Karpas-422 (cell line): ENCODE measurements at places on chromosomes 3 and 15.
A peak's percentile ranks its signal among the peaks of the same experiment; 100 is the strongest.

- no peak for DNase-seq
Measured at GRCh38 chr15:45604326-45604725, 17.1 kb downstream of the BLOC1S6 start.

- DNase-seq: no peak
Measured at GRCh38 chr3:25692341-25692740, 27.6 kb upstream of the TOP2B start.

GRCh38 chr3:187165144-187165543 is 25.8 kb upstream of the RPL39L start:
- peak; percentile 94 for DNase-seq

DNA sequence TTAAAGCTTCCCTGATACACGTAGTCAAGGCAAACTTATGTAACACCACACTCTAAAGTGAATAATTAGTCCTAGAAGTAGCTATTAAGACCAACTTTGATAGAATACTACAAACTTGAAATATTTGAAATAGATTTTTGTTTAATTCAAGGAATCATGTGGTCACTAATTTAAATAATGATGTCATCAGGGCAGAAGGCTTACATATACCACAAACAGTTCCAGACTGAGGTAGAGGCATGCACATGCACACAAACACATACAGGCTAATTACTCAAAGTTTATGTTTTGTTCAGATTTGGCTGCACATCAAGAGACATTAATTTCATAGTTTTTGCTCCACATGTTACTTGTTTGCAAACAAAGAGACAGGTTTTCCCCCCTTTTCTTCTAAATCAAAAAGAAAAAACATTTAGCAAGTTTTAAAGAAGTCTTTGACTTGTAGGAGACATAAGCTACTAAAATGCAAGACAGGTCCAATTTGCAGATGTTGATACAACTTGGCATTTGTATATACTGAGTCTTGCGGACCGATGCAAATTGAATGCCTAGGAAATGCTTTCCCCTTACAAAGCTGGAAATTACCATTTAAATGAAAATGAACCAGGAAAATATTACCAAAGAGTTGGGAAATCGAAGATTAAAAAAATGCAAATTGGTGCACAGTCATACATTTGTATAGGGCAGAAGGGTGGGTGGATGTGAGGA is 594.8 kb downstream of the MAGI1 start:
- no peak for DNase-seq

GRCh38 chr3:140467104-140467577 is 210.7 kb upstream of the TRIM42 start:
- no peak for DNase-seq

DNA sequence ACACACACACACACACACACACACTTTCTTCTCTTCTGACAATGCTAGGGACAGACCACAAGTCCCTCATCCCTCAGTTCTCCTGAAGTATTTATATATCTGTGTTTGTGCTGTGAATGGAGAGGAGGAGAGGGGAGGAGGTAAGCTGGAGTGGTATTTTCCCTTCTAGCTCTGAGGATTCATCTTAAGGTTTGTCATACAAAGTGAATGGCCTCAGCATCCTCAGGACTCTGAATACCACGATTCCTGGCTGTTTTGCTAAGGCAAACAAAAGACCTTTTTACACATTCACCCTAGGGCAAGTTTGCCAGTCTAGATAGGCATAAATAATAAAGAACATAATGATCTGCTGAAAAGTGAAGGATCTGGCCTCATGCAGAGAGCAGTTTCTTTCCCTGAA is 65.7 kb upstream of the CHMP2B start:
- no peak for DNase-seq

- DNase-seq: no peak
Measured at GRCh38 chr3:31693346-31693745, 160.6 kb downstream of the STT3B start.

- DNase-seq: no peak
Measured at GRCh38 chr3:148074946-148075345, 622.8 kb upstream of the AGTR1 start.

DNA sequence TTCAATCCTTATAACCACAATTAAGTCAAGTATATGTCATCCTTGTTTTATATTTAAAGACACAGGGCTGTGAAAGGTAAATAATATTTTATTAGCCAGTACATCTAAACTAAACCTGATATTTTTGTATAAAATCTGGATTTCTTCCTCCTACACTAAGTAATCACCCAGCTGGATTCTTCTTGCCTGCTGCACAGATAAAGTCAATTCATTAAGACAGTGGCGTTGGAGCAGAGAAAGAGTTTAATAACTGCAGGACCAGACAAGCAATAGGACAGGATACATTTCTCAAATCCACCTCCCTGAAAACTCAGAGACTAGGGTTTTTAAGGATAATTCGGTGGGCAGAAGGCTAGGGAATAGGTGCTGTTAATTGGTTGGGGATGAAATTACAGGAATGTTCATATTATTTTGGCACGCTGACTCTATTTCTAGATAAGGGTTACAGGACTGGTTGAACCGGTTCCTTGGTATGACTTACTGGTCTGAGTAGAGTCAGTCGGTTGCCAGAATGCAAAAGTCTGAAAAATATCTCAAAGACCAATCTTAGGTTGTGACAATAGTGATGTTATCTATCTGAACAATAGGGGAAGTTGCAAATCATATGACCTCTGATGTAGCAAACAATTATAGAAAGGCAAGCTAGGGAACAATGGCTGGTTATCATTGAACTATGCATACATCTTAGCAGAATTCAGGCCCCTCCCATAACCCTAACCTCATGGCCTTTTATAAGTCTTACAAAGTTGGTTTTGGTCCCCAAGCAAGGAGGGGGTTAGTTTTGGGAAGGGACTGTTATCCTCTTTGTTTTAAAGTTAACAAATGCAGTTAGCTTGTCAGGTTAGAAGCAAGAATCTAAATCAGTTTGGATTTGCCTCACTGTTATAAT is 244.8 kb downstream of the ALCAM start:
- no peak for DNase-seq

DNA sequence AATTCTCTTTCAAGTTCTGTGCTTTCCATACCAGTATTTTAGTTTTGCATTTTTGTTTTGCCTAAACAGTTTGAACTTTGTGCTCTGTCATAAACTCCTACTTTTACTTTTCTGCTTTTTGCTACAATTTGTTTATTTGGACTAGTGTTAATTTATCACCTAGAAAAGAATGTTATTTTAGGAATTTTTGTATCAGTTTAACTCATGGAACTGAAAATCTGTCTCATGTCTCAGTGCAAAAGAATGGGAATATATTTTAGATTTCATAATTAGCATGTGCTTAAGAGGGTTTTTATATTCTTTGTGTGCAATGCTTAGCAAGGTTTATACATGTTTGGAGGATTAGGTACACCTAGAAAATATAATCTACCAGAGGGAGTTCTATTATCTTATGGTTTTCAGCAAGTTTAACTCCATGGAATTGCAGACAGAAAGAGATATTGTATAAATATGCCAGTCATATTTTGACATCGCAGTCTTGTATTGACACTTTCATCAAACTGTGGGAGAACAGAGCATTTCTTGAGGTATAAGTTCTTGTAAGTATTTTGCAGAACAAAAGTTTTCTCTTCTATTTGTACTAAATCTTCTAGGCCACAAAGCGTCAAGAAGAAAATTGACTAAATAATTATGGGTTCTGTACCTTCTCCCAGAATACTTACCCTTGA is 409.9 kb downstream of the RBMS3 start:
- no peak for DNase-seq

DNA sequence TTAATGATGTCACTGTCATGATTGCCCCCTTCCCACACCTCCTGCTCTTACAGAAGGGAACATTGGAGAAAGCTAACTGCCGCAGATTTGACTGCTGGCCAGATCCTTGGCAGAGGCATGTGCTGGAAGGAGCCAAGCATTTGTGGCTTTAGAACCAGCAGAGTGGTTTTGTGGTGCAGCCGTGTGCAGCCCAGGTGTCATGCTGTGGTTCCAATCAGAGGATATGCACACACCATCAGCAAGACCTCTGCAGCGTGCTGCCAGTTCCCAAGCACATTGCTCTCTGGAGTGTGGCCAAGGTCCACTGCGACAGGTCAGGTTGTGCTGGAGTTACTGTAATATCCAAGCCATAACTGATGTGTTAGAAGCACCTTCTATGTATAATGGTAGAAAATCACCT is 61.6 kb downstream of the OTOL1 start:
- no peak for DNase-seq

- DNase-seq: no peak
Measured at GRCh38 chr15:66429117-66429516, 42.4 kb downstream of the MAP2K1 start.

DNA sequence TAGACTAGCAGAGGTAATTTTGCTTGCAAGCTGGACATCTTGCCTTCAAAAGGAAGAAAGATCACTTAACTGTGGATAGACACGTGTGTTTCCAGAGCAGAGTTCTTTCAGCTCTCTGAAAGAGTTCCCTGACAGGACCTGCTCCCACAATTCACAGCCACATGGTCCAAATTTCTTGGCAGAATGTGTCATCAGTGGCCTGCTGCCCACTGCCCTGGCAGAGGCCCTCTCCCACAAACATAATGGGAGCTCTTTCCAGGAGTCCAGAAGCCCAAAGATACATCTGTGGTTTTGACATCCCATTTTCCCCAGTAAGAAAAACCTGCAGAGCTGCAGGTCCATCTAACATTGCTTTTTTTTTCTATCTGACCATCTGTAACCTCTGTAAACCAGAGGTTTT is 48.3 kb downstream of the SERPINI1 start:
- no peak for DNase-seq

GRCh38 chr3:71926616-71927015 is 141.7 kb upstream of the PROK2 start:
- peak; percentile 67 for DNase-seq

GRCh38 chr15:59548501-59549226 is 62.9 kb upstream of the GCNT3 start:
- DNase-seq: no peak

- DNase-seq: no peak
Measured at GRCh38 chr3:149977386-149977785, 6.7 kb upstream of the PFN2 start.

DNA sequence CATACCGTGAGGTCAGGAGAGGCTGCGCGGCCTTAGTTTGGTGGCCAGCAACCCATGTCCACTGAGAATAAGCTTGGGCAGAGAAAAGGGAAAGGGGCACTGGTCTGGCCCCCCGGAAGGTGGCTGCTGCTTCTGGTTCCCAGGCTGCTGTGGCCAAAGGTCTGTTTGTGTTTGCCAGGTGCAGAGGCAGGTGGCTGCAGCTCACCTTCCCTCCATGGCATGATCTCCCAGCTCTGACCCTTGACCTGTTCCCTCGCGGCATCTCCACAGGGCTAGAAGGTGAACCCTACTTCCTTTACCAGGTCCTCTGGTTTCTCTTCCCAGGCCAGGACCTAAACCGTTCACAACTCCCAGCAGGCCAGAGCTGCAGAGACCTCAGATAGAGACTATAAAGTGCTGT is 13.8 kb downstream of the VPS18 start:
- DNase-seq: no peak

- peak; percentile 72 for DNase-seq
Measured at GRCh38 chr15:64596701-64597476, 136.5 kb downstream of the ZNF609 start.

GRCh38 chr3:126452213-126452612 is 23.5 kb downstream of the ZXDC start:
- no peak for DNase-seq

- DNase-seq: no peak
Measured at GRCh38 chr15:82306791-82307713, 42.2 kb downstream of the GOLGA6L10 start.
